Activated T-cell treated with anti-CD3 and anti-CD28 coated beads, Interleukin-2, amount 50 U/mL, for 24 hours (primary cell): ENCODE measurements at places on chromosomes 16 and 17.

- H3K27me3 ChIP-seq, result no peaks in the 10 kb centered on the region
- peak overlapping the region; percentile 22 for H3K27ac ChIP-seq
- H3K4me3 ChIP-seq, result peak overlapping the region; percentile 79
- H3K4me1 ChIP-seq, result peaks cover 49% of the 10 kb centered on the region
These were observed 898 bp downstream of the SNAI3 start for GRCh38 chr16:88685156-88686061.

- no peak overlapping the region for H3K27ac ChIP-seq
- no peaks in the 10 kb centered on the region for H3K4me1 ChIP-seq
- H3K36me3 ChIP-seq, result no peaks in the 10 kb centered on the region
- no peak for DNase-seq
- no peak overlapping the region for H3K4me3 ChIP-seq
These were observed 28.4 kb upstream of the RBFOX1 start for GRCh38 chr16:7304279-7304678.

DNA sequence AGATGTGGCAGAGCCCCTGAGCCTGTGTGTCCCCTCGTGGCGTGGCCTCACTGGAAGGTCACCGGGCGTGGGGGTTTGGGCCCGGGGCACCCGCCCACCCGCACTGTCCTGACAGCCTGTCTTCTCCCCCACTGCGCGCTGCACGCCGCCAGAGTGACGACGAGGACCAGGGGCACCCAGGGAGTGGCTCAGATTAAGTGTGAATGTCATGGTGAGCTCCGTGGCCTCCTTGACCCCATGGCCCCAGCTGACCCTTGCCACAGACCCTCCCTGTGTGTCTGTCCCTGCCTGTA is 15.1 kb downstream of the PRSS27 start:
- no peaks in the 10 kb centered on the region for H3K27me3 ChIP-seq
- peaks cover 70% of the 10 kb centered on the region for H3K36me3 ChIP-seq
- H3K27ac ChIP-seq, result no peak overlapping the region

DNA sequence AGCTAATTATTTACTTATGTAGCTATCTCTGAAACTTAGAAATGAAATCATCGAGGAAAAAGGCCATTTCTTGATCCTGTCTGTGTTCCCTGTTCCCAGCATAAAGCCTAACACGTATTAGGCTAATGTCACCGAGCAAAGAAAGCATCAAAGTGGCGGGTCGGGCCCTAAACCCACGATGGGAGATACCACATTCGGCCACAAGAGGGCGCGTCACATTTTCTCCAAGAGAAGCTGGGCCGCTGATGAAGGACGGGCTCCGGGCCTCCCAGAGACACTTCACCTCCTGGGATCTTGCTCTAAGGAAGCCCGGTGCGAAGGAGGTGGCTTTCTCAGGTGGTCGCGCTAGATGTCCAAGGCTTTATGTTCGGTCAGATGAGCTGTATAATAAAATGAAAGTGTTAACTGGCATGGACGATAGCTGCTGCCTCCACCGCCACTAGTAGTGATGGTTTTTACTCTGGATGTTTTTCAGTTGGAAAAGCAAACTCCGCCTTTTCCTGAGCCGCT is 853 bp upstream of the PDK2 start:
- H3K4me3 ChIP-seq, result peak overlapping the region; percentile 86
- peak overlapping the region; percentile 87 for H3K27ac ChIP-seq
- H3K27me3 ChIP-seq, result no peaks in the 10 kb centered on the region
- H3K36me3 ChIP-seq, result peaks cover 11% of the 10 kb centered on the region
- H3K4me1 ChIP-seq, result peaks cover 29% of the 10 kb centered on the region

DNA sequence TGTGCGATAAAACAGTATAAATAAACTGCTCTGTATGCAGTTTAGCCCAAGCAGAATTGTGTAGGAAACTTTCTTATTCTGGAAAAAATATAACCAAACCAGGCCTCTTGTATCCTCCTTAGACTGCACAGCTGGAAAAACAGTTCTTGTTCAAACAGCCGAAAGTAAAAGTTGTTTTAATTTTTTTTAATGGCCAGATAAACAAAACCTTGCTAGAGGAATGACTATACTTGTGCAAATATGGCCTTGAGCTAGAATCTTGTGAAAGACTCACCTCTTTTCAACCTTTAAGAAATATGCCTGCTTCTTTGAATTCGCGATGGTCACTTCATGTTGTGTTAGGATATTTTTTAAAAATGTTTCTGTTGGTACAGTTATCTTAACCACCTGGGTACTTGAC is 114.5 kb upstream of the MAF start:
- H3K4me1 ChIP-seq, result peaks cover 12% of the 10 kb centered on the region
- H3K36me3 ChIP-seq, result no peaks in the 10 kb centered on the region
- no peak for DNase-seq
- H3K27ac ChIP-seq, result no peak overlapping the region

DNA sequence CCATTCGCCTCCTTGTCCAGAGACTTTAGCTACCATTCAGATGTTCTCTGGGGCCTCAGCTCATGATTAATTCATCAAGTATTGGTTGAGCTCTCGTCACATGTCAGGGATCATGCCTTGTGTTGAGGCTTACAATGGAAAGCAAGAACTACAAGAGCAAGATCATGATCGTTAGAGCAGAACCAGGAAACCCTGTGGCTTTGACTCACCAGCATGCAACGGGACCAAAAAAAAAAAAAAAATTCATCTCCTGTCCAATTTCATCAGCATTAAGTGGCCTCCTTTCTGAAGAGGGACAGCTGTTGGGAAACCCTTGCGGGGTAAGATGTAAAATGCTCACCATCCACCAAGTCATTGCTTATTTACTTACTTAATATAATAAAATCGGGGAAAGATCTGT is 12.1 kb upstream of the USP10 start:
- H3K27ac ChIP-seq, result no peak overlapping the region
- H3K4me1 ChIP-seq, result peaks cover 7% of the 10 kb centered on the region
- peak; percentile 5 for DNase-seq

- no peaks in the 10 kb centered on the region for H3K27me3 ChIP-seq
- H3K36me3 ChIP-seq, result peaks cover 75% of the 10 kb centered on the region
- H3K4me1 ChIP-seq, result peaks cover 32% of the 10 kb centered on the region
- no peak overlapping the region for H3K27ac ChIP-seq
These were observed 14.6 kb downstream of the GGA2 start for GRCh38 chr16:23495671-23496070.

DNA sequence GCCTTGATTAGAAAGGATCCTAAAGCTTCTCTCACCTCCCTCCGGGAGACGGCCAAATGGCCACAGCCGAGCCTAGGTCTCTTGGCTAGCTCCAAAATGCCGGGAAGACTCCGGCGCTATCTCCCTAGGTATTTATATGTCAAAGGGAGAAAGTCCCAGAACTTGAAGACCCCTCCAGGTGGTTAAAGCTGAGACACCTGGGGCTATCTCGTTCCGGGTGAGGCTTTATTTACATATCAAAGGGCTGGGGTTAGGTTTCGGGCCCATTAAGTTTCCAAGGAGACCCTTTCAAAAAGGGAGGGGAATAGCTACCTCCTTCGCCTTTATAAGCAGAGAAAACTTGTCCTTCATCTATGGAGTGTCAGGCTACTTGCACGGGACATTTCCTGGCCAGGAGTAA is 70.9 kb upstream of the KIFC3 start:
- peaks cover 9% of the 10 kb centered on the region for H3K4me1 ChIP-seq
- no peak for DNase-seq
- H3K36me3 ChIP-seq, result no peaks in the 10 kb centered on the region

DNA sequence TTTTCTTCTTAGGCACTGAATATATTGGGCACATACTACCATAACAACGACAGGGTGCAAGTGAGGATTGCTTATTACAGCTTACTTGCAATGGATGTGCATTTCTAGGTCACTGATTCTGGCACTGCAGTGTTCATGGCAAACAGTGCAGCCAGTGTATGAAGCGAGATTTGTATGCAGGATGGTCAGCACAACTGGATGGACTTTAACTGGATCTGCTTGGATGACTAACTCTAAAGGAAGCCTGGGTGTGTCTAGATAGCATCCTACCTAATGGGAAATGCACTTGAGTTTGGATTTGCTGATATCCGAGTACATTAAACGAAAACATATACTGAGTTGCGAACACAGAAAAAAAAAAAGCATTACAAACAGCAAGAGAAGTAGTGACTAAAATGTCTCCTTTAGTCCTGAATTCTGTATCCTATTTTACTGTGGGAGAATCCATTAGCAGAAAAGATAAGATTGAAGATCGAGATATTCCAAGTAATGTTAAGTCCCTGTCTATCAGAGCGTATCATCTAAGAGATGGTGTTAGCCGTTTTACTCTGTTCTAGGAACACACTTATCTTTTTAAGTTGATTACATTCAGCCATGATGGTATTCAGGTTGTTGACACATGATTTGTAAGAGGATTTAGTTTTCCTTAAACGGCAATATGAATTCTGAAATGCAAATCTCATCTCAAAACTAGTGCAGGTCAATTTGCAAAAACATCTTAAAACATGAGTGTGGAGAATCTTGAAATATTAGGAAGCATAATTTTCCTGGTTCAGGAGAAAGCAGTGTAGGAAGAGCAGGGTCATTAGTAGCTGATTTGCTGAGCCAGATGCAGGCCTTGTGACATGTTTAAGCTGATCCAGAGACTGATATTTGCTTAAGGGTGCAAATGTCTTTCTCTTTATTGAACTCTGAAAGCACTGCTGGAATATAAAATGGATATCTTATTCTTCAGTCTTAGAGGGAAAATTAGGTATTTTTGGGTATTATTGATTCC is 142.6 kb upstream of the CPHXL start:
- no peak for DNase-seq
- no peaks in the 10 kb centered on the region for H3K36me3 ChIP-seq
- H3K4me1 ChIP-seq, result no peaks in the 10 kb centered on the region
- H3K4me3 ChIP-seq, result no peak overlapping the region

DNA sequence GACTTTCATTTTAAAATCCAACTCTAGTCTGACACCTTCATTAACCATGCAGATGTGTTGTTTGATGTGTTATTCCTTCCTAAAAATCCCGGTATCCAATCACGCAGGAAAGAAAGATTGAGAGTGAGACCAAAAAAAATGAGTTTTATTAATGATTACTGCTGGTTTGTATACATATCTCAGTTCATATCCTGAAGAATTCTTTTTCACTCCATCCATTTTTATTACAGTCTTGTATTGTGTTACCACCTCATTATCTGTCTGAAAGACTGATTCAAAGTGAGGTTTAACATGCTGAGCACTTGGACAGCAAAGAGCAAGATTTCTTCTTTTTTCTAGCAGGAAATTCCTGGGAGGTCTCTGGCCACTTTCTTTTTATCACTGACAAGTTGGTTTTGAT is 268.3 kb downstream of the CDH11 start:
- no peak for DNase-seq
- H3K4me1 ChIP-seq, result no peaks in the 10 kb centered on the region
- H3K27ac ChIP-seq, result no peak overlapping the region
- no peak overlapping the region for H3K4me3 ChIP-seq
- no peaks in the 10 kb centered on the region for H3K36me3 ChIP-seq

DNA sequence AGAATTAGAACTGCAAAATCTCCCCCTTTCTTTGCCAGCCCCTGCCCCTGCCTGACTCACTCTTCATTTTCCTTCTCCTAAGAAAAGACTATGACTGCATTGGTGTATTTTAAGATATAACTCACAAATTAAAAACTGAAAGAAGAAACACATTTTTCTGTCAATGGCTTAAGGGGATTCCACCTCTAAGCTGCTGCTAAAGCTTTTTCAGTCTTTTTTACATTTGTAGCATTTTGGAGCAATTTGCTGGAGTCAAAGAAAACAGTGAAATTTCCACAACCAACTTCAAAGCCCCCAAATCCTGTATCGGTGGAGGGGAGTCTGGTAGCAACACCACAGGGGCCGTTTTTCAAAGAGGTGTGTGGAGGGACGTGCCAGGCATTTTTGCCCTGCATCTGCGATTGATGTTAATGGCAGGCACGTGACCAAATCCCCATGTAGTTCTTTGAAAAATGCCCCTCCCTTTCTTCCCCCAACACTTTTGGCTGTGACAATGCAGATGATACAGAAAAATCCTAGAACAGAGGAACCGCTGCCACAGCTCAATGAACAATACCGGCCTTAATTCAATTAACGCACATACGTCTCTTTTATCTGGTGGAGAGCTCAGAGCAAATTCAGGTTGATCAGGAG is 28.5 kb downstream of the MAF start:
- peaks cover 25% of the 10 kb centered on the region for H3K27me3 ChIP-seq
- H3K4me1 ChIP-seq, result no peaks in the 10 kb centered on the region
- no peak overlapping the region for H3K27ac ChIP-seq
- no peak for DNase-seq
- no peaks in the 10 kb centered on the region for H3K36me3 ChIP-seq

DNA sequence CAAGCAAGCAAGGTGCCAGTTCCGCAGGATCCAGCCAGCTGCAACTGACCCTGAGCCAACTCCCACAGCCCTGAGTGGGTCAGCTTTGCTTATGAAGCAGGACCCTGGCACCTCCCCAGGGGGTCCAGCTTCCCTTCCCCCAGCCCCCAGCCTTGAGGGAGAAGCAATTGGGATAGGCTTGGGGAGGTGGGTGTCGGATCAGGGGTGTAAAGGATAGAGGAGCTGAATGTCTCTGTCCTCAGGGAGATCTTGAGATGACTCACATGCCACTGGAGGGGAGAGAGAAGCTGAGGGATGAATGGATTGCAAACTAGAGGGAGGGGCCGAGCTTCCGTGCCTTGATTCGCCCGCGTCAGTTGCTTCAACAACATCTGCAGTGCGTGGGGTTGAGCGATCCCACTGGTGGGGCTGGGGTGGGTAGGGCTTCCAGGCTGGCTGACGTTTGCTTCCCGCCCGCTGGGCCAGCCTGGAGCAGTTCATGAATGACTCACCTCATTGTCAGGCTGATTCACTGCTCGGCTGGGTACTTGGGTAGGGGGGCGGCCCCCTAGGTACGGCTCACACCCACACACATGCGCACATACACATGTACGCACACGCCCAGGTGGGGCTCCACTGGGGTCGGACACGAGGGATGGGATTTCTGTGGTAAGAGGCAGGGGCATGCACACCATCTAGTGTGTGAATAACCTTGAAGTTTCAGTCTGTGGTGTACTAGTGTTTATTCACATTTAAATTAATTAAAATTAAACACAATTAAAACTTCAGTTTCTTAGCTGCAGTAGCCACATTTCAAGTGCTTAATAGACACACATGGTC is 3.6 kb upstream of the HROB start:
- H3K4me1 ChIP-seq, result peaks cover 28% of the 10 kb centered on the region
- no peaks in the 10 kb centered on the region for H3K27me3 ChIP-seq
- H3K36me3 ChIP-seq, result peaks cover 6% of the 10 kb centered on the region
- peak; percentile 78 for DNase-seq

- peak; percentile 63 for DNase-seq
- H3K27me3 ChIP-seq, result no peaks in the 10 kb centered on the region
- peaks cover 56% of the 10 kb centered on the region for H3K4me1 ChIP-seq
- peak overlapping the region; percentile 65 for H3K4me3 ChIP-seq
- peak overlapping the region; percentile 90 for H3K27ac ChIP-seq
- H3K36me3 ChIP-seq, result peaks cover 7% of the 10 kb centered on the region
These were observed 8.2 kb downstream of the RHBDF2 start for GRCh38 chr17:76492989-76493501.

- H3K4me1 ChIP-seq, result peaks cover 3% of the 10 kb centered on the region
- no peak overlapping the region for H3K27ac ChIP-seq
- peaks cover 27% of the 10 kb centered on the region for H3K36me3 ChIP-seq
- no peak overlapping the region for H3K4me3 ChIP-seq
- DNase-seq, result no peak
These were observed 14.4 kb downstream of the ASPSCR1 start for GRCh38 chr17:81991684-81992305.
